Glomerular endothelial cell (primary cell): ENCODE measurements at places on chromosomes 1 and 21. TPM values are rescaled to one million over a fixed set of nuclear protein-coding genes. Genes with fewer than 3 reads are reported as not detected.

The PRMT2 gene
- 112 and 133 TPM in 2 replicates for total RNA-seq

The JAK1 gene
- 332 and 463 TPM in 2 replicates for total RNA-seq

The TNFRSF18 gene
- 0.58 TPM in 1 of 2 replicates, not detected in the other for total RNA-seq

The ITLN1 gene
- total RNA-seq = not detected in 2 replicates

The FCGR3A gene
- not detected in 2 replicates for total RNA-seq

The SLC6A17 gene
- total RNA-seq = 0.12 and 1.9 TPM in 2 replicates

The CFAP57 gene
- 0.23 and 0.29 TPM in 2 replicates for total RNA-seq

The GREM2 gene
- total RNA-seq = not detected in 2 replicates

The TFAP2E gene
- 0.24 TPM in 1 of 2 replicates, not detected in the other for total RNA-seq

The LEFTY2 gene
- not detected in 2 replicates for total RNA-seq

The TAF5L gene
- total RNA-seq = 15.9 and 18.6 TPM in 2 replicates

The TRIM62 gene
- 6.2 and 10.3 TPM in 2 replicates for total RNA-seq

The SLC9C2 gene
- not detected in 2 replicates for total RNA-seq

The KMO gene
- 3.1 TPM in 1 of 2 replicates, not detected in the other for total RNA-seq

The LCE1B gene
- total RNA-seq = not detected in 2 replicates

The TSPAN1 gene
- total RNA-seq = 2.3 and 8.9 TPM in 2 replicates

The SYTL1 gene
- total RNA-seq = 1.8 and 5.4 TPM in 2 replicates

The LAMC1 gene
- total RNA-seq = 629 and 1,032 TPM in 2 replicates

The RPL5 gene
- 965 and 1,451 TPM in 2 replicates for total RNA-seq

The GNAT2 gene
- not detected in 2 replicates for total RNA-seq

The TMEM269 gene
- total RNA-seq = not detected in 2 replicates

The TTLL10 gene
- not detected in 2 replicates for total RNA-seq

The PRAMEF8 gene
- total RNA-seq = not detected in 2 replicates

The MCOLN2 gene
- total RNA-seq = not detected in 2 replicates

The THEM5 gene
- total RNA-seq = not detected in 2 replicates

The RIT1 gene
- 53.6 and 60.8 TPM in 2 replicates for total RNA-seq

The VANGL2 gene
- total RNA-seq = 0.41 and 1.1 TPM in 2 replicates

The IRF6 gene
- total RNA-seq = 0.82 and 1.8 TPM in 2 replicates
